ENCODE measurements at places on chromosomes 2 and 18. TPM values are rescaled to one million over a fixed set of nuclear protein-coding genes. Genes with fewer than 3 reads are reported as not detected.
A peak's percentile ranks its signal among the peaks of the same experiment; 100 is the strongest.

The CPLX4 gene
- total RNA-seq = not detected

The ABCB11 gene
- not detected for total RNA-seq

The LRRFIP1 gene
- 166 TPM for total RNA-seq

DNA sequence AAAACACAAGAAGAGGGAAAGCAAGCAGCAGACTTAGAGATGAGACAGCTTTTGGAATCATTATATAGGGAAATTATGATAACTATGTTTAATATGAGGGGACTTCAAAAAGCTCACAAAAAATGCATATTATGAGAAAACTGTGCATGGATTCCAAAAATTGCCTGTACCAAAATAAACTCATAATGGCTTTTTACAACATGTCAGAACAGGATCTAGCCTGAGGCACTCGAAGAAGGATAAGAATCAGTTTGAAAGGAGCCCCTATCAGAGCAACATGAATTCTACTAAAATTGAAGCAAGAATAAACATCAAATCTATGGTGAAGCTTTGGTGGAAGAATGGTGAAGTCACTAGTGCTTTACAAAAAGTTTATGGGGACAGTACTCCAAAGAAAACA lies 187.4 kb downstream of the RDH14 start:
- DNase-seq = no peak

GRCh38 chr2:67945940-67946339 lies 116.9 kb downstream of the C1D start:
- DNase-seq = no peak

The CDH20 gene
- not detected for total RNA-seq

- DNase-seq = no peak
Measured at GRCh38 chr2:34070196-34070595, 471.1 kb upstream of the FAM98A start.

The GPAT2 gene
- not detected for total RNA-seq

GRCh38 chr2:36568516-36569246 lies 29.3 kb downstream of the FEZ2 start:
- DNase-seq = peak; percentile 47

GRCh38 chr18:48306838-48307237 lies 102.3 kb downstream of the ZBTB7C start:
- no peak for DNase-seq

The CRYGD gene
- not detected for total RNA-seq

DNA sequence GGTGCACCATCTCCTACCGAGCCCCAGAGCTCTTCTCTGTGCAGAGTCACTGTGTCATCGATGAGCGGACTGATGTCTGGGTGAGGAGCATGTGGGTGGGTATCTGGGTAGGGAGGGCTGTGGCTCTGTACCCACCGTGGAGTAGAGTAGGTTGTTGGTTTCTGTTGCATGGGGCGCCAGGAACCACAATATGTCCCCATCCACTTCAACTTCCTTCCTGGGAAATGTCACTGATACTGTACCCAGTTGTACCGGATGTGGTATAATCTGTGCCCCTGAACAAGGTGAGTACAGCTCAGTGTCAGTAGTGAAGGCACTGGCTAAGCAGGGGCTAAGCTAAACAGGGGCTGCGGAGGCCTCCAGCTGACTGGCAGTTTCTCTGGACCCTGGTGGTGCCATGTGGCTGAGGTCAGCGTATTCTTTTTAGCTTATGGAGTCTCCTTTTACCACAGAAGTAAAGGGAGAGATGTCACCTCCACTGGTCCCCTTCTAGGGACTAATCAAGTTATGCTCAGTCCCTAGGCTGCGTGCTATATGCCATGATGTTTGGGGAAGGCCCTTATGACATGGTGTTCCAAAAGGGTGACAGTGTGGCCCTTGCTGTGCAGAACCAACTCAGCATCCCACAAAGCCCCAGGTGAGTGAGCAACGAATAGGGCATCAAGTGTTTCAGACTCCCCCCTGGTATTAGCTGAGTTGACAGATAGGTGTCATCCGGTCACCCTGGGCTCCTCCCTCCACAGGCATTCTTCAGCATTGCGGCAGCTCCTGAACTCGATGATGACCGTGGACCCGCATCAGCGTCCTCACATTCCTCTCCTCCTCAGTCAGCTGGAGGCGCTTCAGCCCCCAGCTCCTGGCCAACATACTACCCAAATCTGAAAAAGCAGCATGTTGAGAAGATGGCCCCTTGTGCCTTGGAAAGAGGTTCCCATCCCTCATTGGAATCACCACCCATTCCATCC lies 2.7 kb downstream of the STK16 start:
- DNase-seq = no peak

- DNase-seq = peak; percentile 80
Measured at GRCh38 chr2:182379241-182379640, 47.6 kb downstream of the PDE1A start.

DNA sequence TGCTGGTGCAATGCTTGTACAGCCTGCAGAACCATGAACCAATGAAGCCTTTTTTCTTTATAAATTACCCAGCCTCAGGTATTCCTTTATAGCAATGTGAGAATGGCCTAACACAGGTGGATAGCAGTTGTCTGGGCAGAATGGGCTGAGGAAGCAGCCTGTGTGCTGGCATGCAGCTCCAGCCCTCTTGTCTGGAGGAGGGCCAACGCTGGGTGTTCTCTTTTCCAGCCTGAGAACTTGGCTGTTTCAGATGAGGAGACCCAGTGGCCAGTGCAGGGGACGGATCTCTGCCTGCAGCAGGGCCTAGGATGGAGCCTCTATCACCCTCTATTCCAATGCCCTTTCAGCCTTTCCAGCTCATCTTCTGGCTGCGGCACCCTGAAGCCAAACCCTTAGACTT lies 58.8 kb downstream of the CTIF start:
- no peak for DNase-seq

GRCh38 chr2:191386938-191387536 lies 141.8 kb downstream of the MYO1B start:
- DNase-seq = peak; percentile 63

DNA sequence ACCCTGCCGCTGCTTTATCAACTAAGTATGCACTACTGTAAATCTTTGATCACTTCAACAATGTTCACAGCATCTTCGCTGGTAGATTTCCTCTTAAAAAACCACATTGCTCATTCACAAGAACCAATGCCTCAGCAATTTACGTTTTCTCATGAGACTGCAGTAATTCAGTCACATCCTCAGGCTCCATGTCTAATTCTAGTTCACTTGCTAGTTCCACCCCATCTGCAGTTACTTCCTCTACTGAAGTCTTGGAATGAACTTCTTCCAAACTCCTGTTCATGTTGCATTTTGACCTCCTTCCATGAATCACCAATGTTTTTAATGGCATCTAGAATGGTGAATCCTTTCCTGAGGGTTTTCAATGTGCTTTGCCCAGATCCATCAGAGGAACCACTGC lies 35.8 kb downstream of the PRELID3A start:
- DNase-seq = no peak

The GPR75 gene
- 0.94 TPM for total RNA-seq

The GLI2 gene
- total RNA-seq = 0.68 TPM

DNA sequence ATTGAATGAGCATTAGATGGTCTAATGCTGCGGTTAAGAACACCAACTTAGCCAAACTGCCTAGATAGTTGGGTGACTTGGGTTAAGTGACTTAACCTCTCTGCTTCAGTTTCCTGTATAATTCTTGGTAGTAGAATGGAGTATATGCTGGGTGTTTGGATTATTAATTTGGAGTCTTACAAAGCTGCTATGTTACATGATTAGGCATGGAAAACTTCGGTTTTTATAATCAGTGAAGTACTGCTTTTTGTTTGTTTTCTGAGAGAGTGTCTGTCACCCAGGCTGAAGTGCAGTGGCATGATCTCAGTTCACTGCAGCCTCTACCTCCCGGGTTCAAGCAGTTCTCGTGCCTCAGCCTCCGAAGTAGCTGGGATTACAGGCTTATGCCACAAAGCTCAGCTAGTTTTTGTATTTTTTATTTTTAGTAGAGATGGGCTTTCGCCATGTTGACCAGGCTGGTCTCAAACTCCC lies 4.5 kb downstream of the RPL37A start:
- no peak for DNase-seq

The CLEC4F gene
- not detected for total RNA-seq

DNA sequence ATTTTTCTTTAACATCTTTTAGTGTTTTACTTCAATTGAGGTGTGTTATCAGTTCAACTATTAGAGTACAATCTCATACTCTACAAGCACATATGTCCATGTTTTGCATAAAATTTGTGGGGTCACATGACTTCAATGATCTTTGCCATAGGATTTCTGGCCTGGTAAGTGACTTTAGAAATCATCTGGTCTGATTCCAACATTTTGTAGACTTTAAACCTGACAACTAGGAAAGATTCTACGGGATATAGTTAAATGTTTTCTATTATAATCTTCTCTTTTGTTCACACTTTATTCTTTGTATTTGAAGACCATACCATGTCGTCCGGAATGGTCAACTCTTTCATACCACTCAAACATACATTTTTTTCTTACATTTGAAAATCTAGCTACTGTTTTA lies 62.0 kb upstream of the NEUROD1 start:
- DNase-seq = no peak

The TAF1B gene
- total RNA-seq = 15.8 TPM

The MAL gene
- total RNA-seq = 2.2 TPM

GRCh38 chr2:203225423-203226039 lies 13.3 kb upstream of the CYP20A1 start:
- DNase-seq = peak; percentile 9

The CDCA7 gene
- 0.16 TPM for total RNA-seq

DNA sequence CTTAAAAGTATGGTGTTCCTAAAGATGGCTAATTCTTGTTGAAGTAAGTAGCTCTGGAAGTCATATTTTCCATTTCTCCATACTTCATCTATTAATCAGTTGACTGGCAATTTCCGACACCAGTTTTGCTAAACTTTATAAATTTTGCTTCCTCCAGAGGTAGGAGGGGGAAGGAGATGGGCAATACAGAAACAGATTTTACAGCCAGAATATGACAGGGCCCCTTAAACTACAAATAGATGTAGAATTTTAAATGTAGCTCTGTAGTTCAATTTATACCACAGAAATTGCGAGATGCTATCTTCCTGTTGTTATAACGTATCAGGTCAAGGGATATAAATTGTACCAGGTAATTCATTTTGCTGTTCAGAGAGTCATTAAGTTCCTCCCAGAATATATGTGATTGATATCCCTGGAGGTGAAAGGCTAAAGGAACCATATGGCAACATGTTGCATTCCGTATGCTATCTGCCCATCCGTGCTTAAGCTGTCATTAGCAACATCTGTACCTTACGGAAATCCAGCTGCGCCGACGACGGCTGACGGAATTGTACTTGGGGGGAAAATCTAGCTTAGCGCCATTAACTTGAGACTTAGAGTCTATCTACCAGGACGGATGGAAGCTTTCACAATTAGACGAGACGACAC lies 8.4 kb upstream of the NR4A2 start:
- no peak for DNase-seq

DNA sequence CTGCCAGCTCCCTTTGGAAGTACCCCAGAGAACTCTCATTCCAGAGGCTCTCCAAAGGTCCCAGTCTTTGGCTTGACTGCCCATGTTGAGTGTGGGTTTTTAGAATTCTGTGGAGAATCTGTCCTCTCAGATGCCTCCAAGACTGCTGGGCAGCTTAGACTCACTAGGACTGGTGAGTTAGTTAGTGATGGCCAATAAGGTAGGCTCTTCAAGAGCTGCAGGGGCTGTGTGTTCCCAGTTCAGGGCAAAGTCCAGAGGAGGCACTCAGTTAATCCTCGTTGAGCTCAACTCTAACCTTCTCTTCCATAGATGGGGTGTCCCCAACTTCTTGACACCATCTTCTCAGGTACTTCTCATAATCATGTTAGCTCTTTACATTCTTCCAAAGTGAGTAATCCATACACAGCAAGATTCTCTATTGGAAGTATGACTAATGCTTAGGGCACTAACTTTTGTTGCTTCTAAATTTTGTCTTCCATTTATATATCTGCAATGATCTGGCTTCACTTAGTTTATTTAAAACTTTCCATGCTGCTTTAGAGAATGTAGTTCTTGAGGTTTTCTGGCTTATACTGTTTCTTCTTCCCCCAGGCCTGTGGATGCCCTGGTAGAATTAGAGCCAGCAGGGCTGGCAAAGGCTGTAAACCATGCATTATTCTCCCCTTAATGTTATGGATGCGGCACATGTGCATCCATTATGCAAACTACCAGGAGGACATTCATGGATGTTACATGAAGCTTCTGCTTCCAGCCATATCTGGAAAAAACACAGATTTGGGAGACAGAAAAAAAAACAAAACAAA lies 88.9 kb downstream of the POLE4 start:
- DNase-seq = no peak

The CFAP53 gene
- total RNA-seq = 0.27 TPM

DNA sequence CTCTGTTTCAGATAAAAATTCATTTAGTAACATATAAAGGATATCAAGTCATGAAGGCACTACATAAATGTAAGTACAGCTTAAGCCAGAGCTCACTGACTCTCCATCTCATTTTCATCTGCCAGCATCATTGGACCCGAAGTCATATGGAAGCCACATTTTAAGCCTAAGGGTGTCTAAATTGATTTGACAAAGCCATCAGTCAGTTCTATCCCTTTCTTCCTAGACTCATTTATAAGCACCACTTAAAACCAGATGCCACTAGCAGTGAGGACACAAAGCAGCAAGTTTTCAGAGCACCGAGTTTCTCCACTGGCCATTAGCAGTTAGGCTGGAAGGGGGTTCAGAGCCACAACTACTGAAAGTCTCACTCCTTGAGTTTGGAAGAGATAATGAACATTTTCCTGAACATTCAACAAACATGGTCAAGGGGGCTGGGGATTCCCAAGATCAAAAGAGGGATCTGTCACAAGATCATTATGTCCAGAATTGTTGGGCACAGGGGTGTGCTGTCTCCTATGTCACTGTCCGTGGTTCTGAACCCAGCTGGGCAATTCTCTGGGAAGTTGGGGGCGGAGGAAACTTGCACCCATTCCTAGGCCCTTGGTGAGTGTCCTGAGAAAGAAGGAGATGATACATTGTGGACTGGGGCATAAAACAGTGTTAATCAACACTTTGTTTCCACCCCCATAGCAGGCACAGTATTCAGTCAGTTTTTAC lies 158.5 kb upstream of the LMAN1 start:
- peak; percentile 55 for DNase-seq

DNA sequence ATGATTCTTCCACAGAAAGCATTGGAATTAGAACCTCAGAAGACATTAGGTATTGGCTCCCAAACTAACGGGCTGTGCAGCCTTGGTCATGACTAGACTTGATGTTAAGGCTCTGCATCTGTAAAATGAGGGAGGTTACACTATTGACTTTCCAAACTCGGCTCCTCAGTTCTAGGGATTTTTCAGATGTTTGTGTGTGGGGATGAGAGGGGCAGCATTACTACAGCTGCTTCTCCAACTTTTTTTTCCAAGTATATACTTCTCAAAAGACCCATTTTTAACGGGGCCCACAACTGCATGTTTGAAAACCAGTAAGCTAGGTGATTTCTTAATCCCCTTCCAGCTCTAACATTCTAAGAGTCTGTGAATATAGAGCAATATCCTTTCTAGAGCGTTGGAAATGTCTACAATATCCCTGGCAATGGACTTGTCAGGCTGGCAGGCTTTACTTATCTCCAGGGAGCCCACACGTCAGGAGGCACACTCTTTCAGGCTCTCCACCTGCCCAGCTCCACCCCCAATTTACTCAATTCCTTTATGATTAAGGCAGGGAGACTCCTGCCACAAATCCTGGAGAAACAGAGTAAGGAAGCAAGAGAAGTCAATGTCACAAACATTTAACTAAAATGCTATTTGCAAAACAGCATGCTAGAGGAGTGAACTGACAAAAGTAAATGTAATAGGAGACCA lies 844 bp upstream of the MPV17 start:
- DNase-seq = no peak

- DNase-seq = no peak
Measured at GRCh38 chr18:45329316-45329715, 286.0 kb upstream of the SLC14A2 start.
